ENCODE measurements at places on chromosomes 5 and 9. TPM values are rescaled to one million over a fixed set of nuclear protein-coding genes. Genes with fewer than 3 reads are reported as not detected.

TMEM232 gene
- total RNA-seq = 1.6 TPM

PLCXD3 gene
- total RNA-seq = not detected

RAB3C gene
- not detected for total RNA-seq

SYK gene
- total RNA-seq = 12.4 TPM

PCDHB8 gene
- 0.16 TPM for total RNA-seq

ARID3C gene
- total RNA-seq = 0.17 TPM

ATP10B gene
- 0.33 TPM for total RNA-seq

WDR31 gene
- 2.3 TPM for total RNA-seq

AFAP1L1 gene
- 23.2 TPM for total RNA-seq

AGXT2 gene
- not detected for total RNA-seq

NLN gene
- total RNA-seq = 25.5 TPM

OSMR gene
- 97.7 TPM for total RNA-seq

IL9 gene
- not detected for total RNA-seq

CERCAM gene
- 84.5 TPM for total RNA-seq

KLF9 gene
- total RNA-seq = 7.8 TPM

NXNL2 gene
- total RNA-seq = 0.31 TPM

TTC23L gene
- not detected for total RNA-seq

IFNK gene
- total RNA-seq = not detected

ACOT12 gene
- not detected for total RNA-seq

DMRT3 gene
- not detected for total RNA-seq

TRIM36 gene
- total RNA-seq = 2.8 TPM

DRD1 gene
- total RNA-seq = not detected

PCDHGA9 gene
- 1.9 TPM for total RNA-seq

SAPCD2 gene
- total RNA-seq = 6.9 TPM

MYMK gene
- total RNA-seq = not detected

RGP1 gene
- total RNA-seq = 45.3 TPM

CCL19 gene
- not detected for total RNA-seq

AFF4 gene
- 107 TPM for total RNA-seq

IRX2 gene
- 41.5 TPM for total RNA-seq

ECM2 gene
- 2.1 TPM for total RNA-seq

BRD8 gene
- total RNA-seq = 25.8 TPM

IFNW1 gene
- not detected for total RNA-seq

CEL gene
- total RNA-seq = 3.0 TPM

PLEKHG4B gene
- total RNA-seq = 1.8 TPM

SLC36A2 gene
- total RNA-seq = not detected

BNC2 gene
- 0.17 TPM for total RNA-seq

WDR38 gene
- not detected for total RNA-seq

PCDHA1 gene
- total RNA-seq = 0.26 TPM

GAPT gene
- not detected for total RNA-seq

PCDHB7 gene
- total RNA-seq = 0.14 TPM

PLAA gene
- 26.1 TPM for total RNA-seq

RAB14 gene
- 27.5 TPM for total RNA-seq

PRRX2 gene
- total RNA-seq = not detected

GPSM1 gene
- 34.4 TPM for total RNA-seq

PLPP6 gene
- 10.9 TPM for total RNA-seq

SMC2 gene
- total RNA-seq = 25.1 TPM

NTNG2 gene
- 1.0 TPM for total RNA-seq

SPATA6L gene
- total RNA-seq = 4.3 TPM

PCDHGB1 gene
- total RNA-seq = 1.0 TPM

PTGR1 gene
- 62.0 TPM for total RNA-seq

C7 gene
- not detected for total RNA-seq

PCDHAC1 gene
- total RNA-seq = 3.3 TPM

FCN1 gene
- total RNA-seq = not detected

SEC16A gene
- 107 TPM for total RNA-seq

CDH18 gene
- not detected for total RNA-seq

KIF12 gene
- total RNA-seq = 2.3 TPM

CYSRT1 gene
- 1.3 TPM for total RNA-seq

PCDHGB5 gene
- 10.5 TPM for total RNA-seq

Measured in mammary epithelial cell (primary cell).